ENCODE measurements at places on chromosomes 5 and 9.
A peak's percentile ranks its signal among the peaks of the same experiment; 100 is the strongest.

DNA sequence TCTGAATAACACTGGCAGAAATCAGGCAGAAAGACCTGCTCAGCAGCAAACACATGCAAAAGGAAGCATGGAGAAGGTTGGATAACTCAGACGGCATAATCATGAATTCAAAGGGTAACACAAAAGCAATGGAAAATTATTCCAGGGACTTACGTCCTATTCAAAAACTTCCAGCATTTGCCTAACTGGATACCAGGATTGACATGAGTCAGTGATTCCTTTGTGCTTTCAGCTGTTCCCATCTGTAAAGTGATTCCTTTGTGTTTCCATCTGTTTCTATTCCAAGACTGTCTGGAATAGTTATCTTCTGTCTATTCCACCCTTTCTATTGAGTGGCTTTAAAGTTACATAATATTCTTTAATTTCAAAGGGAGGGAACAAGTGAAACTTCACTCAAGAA, 1361.7 kb upstream of the CDH9 start:
- no peak for DNase-seq

DNA sequence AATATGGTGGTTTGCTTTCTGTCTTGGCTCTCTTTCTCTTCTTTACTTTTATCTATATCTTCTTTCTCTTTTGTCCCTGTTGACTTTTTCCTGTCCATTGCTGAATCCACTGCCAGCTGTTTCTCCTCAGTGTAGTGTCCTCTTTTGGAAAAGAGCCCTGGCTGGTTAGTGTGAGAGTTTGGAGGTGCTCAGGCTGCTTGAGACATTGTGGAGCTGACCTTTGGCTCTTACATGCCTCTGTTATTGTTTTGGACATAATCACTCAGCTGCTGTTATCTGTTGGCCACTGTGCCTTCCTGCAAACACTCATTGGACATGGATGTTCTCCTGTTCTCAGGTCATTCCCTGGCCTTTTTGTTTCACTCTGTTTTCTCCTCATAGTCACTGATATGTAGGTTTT, 295.4 kb upstream of the RIOK2 start:
- no peak for DNase-seq

DNA sequence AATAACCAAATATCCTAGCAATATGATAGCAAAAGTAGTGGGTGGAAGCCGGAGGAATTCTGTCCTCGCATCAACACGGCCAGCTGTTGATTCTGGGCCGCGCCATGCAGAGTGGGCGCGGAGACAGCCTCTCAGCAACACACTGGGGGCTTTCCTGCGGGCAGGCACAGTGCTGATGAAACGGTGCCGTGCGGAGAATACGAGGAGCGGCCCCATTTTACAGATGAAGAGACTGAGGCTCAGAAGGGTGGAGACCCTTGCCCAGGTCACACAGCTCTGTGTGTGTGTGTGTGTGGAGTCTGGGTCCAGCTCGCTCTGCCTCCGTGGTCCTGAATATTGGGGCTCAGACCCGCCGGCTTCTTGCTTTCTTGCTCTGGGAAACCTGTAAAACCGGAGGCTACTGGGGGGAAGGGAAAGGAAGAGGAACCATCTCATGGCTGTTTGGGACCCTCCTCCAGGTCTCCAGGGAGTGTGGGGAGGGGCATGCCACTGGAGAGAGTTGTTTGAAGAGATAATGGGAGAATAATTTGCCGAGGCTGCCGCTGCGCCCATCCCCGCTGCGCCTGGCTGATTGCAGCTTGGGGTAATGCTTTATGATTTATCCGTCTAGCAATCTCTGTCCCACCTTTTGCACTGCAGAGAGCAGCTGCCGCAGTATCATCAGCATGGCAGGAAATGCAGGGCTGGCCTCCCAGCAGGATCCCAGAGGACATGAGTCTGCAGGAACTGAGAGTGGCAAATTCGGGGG, 36.6 kb downstream of the NCS1 start:
- DNase-seq, result no peak

- no peak for DNase-seq
These were observed 4.9 kb upstream of the FRRS1L start for GRCh38 chr9:109171926-109172325.

DNA sequence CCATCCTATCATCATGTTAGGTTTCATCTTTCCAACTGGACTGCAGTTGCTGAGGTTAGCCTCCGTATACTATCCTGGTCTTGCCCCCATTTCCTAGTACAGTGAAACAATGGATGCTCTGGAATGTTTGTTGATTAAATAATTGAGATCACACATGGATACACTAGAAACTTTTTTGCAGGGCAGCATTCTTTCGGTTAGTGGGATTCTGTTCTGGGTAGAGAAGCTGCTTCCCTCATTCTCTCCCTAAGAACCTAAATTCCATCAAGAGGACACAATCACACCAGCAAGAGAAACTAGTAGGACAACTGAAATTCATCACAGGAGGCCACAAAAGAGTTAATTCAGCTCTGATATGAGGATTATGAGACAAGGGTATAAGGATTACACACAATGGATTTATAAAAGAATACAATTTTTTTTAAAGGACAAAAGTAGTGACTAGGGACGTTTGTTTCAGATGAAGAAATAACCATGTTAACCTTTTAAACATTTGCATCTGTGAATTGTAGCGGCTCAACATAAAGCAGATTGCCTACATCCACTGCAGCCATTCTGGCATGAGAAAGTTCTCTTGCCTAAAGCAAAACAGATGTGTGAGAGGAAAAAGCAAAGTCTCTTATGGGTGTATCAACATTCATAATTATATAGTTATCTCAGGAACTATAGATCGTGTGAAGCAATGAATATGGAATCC, 162.7 kb upstream of the LHFPL2 start:
- DNase-seq, result peak; percentile 13

GRCh38 chr5:137286025-137286610, 213.0 kb downstream of the SPOCK1 start:
- no peak for DNase-seq

- no peak for DNase-seq
These were observed 28.0 kb upstream of the ADAM19 start for GRCh38 chr5:157603333-157604190.

DNA sequence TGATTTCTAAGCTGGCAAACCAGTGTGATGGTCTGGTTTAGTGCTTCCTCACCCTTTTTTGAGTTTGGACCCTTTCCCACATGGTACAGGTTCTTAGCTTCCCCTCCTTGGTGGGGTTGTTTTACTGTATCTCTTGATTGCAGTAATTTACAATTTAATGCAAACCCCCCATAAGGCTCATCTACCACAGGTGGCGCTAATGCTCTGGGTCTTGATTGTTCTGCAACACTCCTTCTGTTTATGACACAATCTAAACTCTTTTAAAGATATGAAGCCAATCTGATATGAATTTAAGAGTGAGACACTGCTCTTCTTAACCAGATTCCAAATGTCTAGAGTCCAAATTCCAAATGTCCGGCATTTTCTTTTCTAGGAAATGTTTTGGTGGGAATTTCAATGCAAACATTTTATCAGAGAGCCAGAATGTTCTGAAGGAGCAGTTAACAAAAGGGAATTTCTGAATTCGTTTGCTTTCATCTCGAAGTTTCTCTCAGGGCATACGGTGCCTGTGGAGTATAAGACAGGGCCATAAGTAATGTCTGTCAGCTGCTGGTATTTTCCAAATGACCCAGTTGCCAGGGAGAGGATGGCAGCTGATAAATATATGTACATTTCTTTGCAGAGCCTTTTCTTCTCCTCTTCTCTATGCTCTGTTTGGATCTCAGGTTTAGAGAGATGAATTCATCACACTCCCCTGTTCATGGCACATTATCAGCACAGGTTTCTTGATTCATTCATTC, 246.8 kb downstream of the ARHGAP26 start:
- DNase-seq, result peak; percentile 56

DNA sequence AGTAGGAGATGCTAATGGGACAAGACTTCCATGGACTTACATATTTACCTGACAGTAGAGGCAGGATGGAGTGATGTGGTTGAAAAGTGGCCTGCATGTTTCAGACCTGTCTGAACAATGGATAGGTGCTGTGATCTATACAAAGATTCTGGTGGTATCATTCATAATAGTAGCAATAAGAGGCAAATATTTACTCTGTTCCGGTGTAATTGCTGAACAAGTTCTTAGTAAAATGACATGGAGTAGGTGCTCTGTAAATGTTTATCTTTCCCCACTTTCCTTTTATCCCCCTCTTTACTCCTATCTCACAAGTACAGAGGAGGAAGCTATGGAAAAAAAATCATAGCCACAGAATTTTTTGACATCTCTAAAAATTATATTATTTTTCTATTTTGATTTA, 159.0 kb upstream of the SLC12A2 start:
- no peak for DNase-seq

- DNase-seq, result no peak
These were observed 64.3 kb downstream of the RXRA start for GRCh38 chr9:134390537-134390936.

- DNase-seq, result no peak
These were observed 344.6 kb upstream of the SGCD start for GRCh38 chr5:155982354-155982753.

- no peak for DNase-seq
These were observed 120.4 kb upstream of the CDH9 start for GRCh38 chr5:27158775-27159174.
